ENCODE measurements at places on chromosomes 7 and 10.

DNA sequence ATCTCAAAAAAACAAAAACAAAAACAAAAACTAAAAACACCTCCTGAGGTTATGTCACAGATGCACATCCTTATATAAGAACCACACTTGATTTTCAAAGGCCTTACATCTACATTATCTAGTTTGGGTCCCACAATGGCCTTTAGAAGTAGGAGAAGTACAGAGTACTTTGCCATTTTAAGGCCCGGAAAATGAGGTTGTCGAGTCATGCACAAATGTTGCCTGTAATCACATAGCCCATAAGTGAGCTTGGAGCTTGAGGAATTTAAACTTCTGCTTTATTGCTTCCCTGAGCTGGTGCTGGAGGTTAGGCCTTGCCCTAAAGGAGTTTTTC is 9.7 kb upstream of the MKRN1 start:
- no peak for DNase-seq

DNA sequence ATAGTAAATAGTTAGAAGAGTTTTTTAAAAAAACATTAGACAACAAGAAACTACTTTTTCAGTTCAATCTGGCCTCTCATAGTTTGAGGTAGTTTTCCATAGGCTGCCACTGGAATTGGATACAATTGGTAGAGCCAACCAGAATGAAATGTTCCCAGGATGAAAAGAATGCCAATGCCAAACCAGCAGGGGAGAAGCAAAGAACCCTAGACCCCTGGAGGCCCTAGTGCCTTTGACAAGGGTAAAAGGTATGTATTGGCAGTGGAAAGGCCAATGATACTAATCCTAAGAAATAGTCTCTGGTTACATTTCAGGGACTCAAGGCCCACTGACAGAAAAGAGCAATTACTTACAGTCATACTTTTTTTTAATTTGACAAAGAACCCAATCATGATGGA is 77.4 kb upstream of the SEM1 start:
- no peak for DNase-seq

- no peak for DNase-seq
These were observed 296.3 kb upstream of the ZMIZ1 start for GRCh38 chr10:78772486-78772885.

DNA sequence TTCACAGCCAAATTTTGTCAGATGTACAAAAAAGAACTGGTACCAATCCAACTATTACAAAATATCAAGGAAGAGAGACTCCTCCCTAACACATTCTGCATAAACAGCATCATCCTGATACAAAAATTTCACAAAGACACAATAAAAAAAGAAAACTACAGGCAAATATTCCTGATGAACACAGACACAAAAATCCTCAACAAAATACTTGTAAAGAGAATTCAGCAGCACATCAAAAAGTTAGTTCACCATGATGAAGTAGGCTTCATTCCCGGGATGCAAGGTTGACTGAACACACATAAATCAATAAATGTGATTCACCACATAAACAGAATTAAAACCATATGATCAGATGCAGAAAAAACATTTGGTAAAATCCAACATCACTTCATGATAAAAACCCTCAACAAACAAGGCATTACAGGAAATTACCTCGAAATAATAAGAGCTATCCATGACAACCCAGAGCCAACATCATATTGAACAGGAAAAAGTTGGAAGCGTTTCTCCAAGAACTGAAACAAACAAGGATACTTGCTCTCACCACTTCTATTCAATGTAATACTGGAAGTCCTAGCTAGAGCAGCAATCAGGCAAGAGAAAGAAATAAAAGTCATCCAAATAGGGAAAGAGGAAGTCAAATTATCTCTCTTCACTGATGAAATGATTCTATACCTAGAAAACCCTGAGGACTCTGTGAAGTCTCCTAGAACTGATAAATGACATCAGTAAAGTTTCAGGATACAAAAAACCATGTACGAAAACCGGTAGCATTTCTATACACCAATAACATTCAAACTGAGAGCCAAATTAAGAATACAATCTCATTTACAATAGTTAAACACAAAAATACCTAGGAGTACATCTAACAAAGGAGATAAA is 223.1 kb downstream of the REEP3 start:
- no peak for DNase-seq

DNA sequence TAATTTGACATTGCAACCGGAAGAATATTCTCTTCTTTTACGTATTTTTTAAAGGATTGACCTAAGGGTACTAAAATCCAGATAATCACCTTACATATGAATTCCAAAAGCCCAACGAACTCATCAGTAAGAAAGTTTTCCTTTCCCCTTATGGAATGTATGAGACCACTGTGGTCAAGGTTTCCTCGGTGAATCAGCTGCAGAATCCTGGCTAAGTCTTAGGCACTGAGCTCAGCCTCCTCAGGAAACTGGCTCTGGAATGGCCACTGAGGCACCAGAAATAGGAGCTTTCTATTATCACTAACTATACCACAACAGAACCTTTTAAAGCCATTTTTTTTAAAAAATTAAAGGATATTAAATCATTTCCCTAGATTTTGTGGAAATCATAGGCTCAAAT is 21.0 kb downstream of the SVIL start:
- DNase-seq, result no peak

DNA sequence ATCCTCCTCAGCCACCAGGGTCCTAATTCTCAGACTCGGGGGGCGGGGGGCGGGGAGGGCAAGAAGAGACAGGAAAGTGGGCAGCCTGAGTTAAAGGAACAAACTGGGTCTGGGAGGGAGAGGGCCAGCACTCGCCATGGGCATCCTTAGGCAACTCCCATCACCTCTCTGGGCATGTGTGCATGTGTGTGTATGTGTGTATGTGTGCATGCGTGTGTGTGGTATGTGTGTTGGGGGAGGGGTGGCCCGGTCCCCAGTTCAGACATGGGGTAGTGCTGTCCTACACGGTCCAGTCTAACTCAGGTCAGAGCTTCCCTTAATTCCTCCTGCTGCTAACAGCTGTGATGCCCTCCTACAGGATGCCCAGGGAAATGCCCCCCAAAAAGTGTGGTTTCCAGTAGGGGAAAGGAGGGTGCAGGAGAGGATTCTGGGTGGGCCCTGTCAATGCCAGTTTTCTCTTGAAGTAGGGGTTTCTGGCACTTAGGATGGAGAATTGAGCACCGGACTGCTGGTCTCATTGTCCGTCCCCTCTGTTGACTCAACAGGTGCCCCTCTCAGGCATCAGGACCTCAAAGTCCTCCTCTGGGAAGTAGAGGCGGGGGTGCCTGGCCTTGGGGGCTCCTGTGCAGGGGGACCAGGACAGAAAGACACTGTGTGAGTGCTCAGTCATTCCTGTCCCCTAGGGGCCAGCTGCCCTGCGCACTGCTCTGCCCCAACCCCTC is 15.1 kb upstream of the ZMIZ1 start:
- no peak for DNase-seq

GRCh38 chr7:27966219-27966780 is 214.3 kb downstream of the JAZF1 start:
- DNase-seq, result no peak
